ENCODE measurements at places on chromosomes 5 and 9.

GRCh38 chr9:25396828-25397227 is 281.4 kb downstream of the TUSC1 start:
- no peak for DNase-seq

- no peak for DNase-seq
Measured at GRCh38 chr5:33330426-33330825, 110.3 kb upstream of the TARS1 start.

GRCh38 chr9:107841076-107841475 is 351.5 kb upstream of the KLF4 start:
- no peak for DNase-seq

DNA sequence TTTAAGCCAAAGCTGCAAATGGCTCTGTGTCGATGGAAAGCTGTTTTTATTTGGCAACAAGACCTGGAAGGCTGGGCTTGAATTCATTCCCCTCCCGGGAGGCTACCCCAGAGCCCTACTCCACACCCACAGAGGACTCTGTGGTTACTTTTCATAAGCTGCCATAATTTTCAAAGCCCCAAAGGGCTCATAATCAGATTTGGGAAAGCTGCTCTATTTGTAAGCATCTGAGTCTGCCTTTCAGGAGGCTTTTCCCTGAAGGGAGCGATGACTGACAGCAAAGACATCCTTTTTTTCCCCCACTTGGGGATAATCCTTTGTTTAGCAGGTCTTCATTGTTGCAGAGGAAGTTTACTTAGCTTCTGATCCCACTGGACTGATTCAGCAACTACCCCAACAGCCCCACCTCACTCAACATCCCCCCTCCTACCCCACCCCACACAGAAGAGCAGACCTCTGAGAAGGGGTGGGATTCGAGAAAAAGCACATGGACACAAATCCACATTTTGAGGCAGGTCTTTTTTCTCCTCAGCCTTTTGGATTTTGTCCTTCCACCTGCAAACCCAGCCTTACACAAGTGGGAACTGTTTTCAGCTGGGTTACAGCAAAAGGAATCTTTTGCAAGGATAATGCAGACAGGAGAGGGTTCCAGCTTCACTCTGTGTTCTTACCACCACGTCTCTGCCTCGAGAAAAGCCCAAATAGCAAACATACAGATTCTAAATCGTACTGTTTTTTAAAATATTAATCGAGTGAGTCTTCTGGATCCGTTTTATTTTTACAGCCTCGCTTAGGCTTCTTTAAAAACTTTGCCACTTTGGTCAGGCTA is 244.4 kb upstream of the TUT7 start:
- no peak for DNase-seq

- DNase-seq: no peak
Measured at GRCh38 chr9:27432308-27432707, 91.8 kb upstream of the IFNK start.

- no peak for DNase-seq
Measured at GRCh38 chr5:61299261-61299681, 32.8 kb upstream of the ZSWIM6 start.

DNA sequence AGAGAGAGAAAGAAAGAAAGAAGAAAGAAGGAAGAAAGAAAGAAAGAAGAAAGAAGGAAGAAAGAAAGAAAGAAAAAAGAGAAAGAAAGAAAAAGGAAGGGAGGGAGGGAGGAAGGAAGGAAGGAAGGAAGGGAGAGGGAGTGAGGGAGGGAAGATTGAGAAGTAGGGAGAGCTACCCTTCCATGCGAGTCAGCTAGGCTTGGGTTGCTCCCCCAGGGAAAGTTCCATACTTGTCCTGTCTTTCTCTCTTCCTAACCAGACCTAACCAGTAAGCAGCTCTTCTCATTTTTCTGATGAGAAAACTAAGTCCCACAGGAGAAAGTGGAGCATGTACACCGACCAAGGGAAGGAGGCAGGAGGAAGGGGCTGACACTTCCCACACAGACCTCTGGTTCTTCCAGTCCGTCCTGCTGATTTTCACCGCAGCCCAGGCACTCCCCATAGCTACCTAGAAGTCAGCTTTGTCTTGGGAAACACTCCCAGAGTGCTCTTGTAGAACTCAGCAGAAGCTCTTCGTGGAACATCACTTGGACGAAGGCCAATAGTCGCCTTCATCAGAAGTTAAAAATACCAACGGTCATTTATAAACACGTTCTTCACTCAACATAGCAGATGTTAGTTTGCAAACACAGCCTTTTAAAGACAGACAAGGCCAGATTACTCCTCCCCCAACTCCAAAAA is 29.0 kb upstream of the ENTREP1 start:
- DNase-seq: no peak

DNA sequence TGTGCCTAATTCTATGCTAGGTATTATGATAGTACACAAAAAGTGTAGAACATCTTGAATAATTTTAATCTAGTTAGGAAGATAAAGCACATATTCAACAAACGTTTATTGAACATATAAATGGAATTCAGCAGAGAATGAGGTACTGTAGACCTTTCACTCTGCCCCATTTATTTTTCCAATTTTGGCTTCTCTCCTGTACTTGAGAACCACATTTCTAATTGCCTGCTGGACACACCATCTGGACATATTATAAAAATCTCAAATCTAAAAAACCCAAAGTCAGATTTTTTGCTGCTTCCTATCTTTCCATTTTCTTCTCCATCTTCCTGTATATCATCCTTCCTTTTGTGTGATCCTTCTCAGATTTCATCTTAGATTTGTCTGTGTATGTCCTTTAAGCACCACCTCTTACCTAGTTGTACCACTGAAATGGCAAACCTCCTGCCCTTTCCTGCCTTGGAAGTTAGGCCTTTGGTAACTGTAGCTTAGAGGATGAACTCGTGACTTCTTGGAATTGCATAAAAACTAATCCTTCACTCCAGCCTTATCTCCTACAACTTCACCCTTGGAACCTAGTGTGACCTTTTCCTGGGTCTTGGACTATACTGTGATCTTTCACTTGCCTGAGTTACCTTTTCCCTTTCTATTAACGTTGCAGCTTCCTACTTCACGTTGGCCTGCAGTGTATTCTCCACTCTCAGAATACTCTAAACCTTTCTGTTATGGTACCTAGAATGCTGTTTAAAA is 8.8 kb downstream of the SLC26A2 start:
- no peak for DNase-seq

DNA sequence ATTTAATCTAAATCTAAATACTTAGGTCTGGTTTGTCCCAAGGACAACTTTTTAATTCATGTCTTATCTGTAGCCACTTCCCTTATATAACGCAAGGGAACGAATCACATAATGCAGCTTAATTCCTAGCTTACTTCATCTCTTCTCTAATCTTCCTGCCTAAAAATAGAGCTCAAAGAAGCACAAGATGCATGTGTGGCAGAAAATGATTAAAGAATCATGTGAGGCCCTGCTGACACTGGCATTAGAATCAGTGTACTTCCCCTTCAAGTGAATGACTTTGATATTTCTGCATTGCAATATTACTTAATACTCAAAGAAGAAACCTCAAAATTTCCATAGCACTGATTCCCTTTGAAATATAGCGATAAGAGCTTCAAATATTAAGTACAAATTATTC is 317.9 kb upstream of the FTMT start:
- DNase-seq: no peak

DNA sequence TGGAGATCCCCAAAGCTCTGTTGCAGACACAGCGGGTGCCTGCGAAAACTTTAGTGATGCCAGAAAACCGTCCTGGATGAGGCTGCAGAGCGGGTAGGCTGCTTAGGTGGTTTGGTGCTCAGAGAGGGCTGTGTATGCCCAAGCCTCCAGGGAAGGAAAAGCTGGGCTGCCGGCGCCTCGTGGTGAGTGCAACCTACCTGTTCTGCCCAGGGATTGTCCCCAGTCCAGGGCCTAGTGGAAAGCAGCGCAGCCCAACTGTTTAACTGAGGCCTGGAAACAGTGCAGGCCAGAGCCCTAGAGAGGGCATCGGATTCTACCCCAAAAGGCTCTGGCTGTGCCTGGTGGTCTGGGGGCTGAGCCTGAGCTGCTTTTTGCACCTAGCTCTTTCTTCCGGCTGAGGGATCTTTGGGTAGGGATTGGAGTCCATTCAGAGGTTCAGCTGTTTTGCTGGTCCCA is 2.8 kb downstream of the LMX1B start:
- DNase-seq: no peak

DNA sequence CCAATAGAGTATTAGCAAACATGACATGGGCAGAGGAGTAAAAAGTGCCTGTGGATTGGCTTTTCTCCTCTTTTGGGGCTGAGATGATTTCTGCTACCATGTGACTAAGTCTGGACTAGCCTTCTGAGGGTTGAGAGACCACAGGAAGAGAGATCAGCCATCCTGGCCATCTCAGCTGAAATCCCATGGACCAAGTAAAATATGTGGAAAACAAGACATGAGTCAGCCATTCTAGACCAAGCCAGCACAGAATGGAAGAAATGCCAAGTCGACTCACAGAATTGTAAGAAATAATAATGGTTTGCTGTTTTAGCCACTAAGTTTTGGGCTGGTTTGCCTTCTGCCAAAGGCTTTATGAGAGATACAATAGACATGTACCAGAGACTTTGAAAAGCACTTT is 377.8 kb downstream of the CHSY3 start:
- no peak for DNase-seq

DNA sequence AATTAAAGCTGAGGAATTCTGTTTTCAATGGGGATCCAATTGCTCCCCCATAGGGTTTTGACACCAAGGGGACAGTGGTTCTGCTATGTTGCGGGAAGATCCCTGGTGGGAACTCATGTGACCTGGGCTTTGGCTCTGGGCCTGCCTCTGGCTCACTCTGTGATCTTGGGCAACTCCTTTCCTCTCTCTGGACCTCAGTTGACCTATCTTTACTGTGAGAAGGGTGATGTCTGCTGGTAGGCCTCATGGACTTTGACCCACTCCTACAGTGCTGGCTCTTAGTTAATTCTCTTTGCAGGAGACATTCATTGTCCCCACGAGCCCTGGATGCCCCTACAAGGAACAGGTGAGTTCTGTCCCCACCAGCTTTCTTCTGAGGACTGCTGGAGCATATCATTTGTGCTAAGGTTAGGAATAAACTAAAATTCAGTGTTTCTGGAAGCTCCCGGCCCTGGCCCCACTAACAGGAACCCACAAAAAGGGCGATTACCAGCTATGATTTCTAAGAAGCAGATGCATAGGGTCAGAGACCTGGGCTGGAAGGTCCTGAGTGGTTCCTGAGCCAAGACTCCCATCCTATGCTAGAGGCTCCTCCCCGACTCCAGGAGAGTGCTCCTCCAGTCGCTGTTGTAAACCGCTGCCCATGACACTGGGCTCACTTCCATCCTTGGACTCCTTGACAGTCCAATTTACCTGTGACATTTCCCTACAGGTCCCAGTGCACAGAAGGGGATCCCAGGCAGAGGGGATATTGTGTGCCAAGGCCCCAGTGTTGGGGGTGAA is 218.3 kb downstream of the PAX5 start:
- no peak for DNase-seq

DNA sequence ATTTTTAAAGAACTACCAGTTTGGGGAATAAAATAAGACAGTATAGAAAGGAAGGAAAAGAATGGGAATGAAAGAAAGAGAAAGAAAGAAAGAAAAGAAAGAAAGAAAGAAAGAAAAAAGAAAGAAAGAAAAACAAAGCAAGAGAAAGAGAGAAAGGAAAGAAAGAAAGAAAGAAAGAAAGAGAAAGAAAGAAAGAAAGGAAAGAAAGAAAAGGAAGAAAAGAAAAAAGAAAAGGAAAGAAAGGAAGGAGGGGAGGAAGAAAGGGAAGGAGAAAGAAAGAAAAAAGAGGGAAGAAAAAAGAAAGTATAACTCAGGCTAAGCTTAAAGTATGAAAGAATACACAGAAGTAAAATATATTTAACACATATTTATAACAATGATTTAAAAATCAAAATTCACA is 51.0 kb upstream of the FGF10 start:
- DNase-seq: no peak

GRCh38 chr5:62779010-62779422 is 200.4 kb downstream of the LRRC70 start:
- DNase-seq: no peak

- DNase-seq: no peak
Measured at GRCh38 chr5:76736679-76737556, 21.0 kb downstream of the F2R start.

DNA sequence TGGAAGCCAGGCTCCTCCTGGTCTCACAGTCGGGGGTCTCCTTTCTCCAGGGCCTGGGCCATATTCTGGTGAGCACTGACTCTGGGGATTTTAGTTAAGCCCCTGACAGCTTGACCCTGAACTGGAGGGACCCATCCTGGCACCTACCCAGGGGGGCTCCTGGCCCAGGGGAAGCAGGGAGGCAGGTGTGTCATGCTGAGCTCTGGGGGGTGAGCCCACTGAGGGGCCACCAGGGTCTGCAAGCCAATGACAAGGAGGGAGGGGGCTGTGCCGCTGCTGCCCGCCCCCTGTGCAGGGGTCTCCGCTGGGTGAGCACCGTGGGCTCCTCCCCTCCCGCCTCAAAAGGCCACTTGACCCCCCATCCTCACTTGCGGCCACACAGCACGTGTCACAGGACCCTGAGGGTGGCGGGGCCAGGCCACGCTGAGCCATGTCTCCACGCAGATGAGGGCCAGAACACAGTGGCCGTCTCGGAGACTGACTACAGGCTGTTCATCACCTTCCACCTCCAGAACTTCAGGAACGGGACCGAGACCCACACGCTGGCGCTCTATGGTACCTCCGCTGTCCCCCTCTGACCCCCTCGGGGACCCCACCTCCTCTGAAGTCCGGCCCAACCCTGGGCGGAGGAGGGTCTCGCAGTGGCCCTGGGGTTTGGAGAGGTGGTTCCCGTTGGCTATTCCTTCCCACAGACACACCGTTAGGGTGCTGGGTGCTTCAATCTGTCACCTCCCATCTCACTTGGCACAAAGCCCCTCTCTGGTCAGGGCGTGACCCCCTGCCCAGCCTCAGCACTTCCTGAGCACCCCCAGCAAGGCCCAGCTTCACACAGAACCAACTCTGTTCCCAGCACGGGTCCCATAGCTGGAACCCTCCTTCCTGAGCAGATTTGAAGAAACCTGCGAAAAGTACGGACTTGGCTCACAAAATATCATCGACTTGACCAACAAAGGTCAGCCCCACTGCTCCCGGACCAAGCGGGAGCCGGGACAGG is 2.0 kb downstream of the LCN9 start:
- no peak for DNase-seq

GRCh38 chr5:146419696-146420095 is 27.4 kb upstream of the TCERG1 start:
- no peak for DNase-seq

DNA sequence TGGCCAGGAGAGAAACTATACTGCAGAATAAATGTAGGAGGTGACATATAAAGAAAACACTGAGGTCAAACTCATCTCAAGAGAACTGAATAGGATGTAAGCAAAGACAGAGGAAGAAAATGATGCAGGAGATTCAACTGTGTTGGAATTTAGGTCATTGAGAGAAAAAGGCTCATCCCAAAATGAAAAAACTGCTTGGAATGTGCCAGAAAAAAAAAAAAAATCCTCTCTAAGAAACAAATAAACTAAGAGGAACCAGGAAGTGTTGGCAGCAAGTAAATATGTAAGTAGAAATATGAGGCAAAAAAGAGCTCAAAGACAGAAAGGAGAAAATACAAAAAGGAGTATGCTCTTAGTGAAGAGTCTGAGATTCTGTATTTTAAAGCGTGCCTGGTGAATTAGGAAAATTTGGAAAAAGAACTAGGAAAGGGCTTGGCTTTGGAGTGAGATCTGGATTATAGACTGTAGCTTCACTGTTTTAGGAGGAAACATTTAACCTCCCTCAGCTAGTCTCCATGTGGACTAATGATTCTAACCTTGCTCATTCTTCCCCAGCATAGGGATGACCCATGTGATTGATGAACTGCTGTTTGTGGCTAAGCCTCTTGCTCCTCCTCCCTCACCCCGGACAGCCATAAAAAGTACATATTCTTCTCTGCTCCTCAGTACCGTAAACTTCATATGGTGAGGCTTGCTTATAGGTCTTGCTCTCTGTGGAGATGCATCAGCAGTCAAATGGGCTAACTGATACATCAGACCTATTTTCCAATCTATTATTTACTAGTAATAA is 185.6 kb upstream of the POU5F2 start:
- no peak for DNase-seq

Data from stimulated activated CD4-positive, alpha-beta T cell treated with anti-CD3 and anti-CD28 coated beads, Interleukin-1b, Interleukin-23, amount 100 ng/mL, for 4 hours (primary cell).